Activated naive CD4-positive, alpha-beta T cell treated with Interleukin-2 at 50 U/mL for 16 hours (primary cell): ENCODE measurements at places on chromosomes 7 and 10.

DNA sequence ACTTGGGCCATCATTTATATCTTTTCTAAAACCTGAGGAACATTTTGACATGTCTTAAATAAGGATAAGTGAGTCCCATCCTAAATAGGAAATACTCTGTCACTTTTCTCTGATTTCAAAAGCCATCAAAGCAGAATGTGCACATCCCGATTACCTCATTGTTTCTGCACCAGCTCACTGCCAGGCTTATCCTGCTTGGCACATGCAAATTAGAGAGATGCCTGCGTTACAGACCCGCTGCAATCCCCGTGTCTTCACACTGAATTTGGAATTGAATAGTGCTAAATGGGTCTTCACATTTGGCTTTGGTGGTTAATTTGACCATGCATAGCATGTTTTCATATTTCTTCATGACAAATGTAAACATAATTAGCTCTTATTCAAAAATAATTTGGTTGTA lies 279.5 kb downstream of the WDR37 start:
- DNase-seq: no peak

DNA sequence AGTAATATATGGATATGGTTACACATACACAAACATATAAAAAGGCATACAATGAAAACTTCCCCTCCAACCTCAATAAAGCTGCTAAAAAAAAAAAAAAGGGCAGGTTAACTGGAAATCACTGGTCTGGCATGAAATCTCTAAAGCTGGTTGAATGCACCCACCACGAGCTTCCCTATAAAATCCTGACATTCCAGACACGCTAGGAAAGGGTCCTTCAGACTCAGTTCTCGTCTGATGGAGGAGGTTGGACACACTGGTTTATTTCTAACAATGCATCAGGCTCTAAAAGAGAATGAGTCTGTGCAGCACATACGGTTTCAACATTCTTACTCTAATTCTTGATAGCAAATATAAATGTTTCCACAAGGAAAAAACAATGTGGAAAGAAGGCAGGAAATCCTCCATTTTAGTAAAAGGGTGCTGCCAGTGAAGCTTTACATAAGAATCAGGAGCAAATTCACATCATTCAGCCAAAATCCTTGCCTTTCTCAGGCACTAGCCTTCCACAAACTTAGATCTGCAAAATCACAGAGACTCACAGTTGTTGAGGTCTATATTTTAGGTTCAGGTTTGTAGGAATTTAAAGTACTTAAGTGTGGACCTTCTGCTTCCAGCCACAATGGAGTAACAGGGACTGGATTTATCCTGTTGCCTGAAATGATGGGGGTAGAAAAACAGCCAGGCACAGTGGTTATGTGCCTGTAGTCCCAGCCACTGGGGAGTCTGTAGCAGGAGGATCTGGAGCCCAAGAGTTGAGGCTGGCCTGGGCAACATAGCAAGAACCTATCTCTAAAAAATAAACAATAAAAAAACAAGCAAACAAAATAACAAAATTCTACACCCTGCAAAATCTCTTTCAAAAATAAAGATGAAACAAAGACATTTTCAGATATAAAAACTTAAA lies 73.5 kb downstream of the CYTH3 start:
- DNase-seq: no peak

GRCh38 chr10:127349737-127350136 lies 153.3 kb upstream of the INSYN2A start:
- no peak for DNase-seq

DNA sequence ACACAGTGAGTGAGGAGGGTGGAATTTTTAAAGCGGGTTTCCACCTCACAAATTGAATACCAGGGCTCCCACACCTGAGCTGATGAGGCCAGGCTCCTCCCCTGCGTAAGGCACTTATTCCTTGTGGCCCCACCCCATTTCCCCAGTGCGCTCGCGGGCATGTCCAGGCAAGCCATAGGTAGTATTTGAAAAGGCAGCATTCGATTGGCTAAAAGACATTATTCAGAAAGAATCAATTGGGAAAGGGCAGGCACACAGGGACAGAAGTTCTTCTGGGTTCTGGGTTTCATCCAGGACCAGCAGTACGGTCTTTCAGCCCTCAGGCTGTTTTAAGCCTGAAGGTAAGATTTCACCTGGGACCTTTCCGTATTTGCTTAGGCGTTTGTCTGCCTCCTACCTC lies 222.3 kb downstream of the BBS9 start:
- no peak for DNase-seq

GRCh38 chr7:85750454-85750949 lies 563.6 kb upstream of the SEMA3D start:
- no peak for DNase-seq
